H4 (cell line): ENCODE measurements at places on chromosomes 2 and 18. TPM values are rescaled to one million over a fixed set of nuclear protein-coding genes. Genes with fewer than 3 reads are reported as not detected.

The CYP1B1 gene
- total RNA-seq: 16.3 and 29.9 TPM in 2 replicates

The NRBP1 gene
- 99.9 and 102 TPM in 2 replicates for total RNA-seq

The PDE1A gene
- 0.51 and 1.2 TPM in 2 replicates for total RNA-seq

The CPS1 gene
- 19.3 and 30.4 TPM in 2 replicates for total RNA-seq

The TBR1 gene
- total RNA-seq: 0.02 TPM in 1 of 2 replicates, not detected in the other

The MYL1 gene
- total RNA-seq: not detected in 2 replicates

The C18orf63 gene
- not detected in 2 replicates for total RNA-seq

The ZNF532 gene
- total RNA-seq: 57.8 and 75.1 TPM in 2 replicates

The FEV gene
- not detected in 2 replicates for total RNA-seq

The TYMS gene
- total RNA-seq: 66.6 and 72.0 TPM in 2 replicates

The CHRNA1 gene
- total RNA-seq: 0.94 and 1.1 TPM in 2 replicates

The SERPINB3 gene
- total RNA-seq: not detected in 2 replicates

The OR6B2 gene
- total RNA-seq: not detected in 2 replicates

The DUSP2 gene
- total RNA-seq: 16.4 and 17.7 TPM in 2 replicates

The TMEM178A gene
- not detected in 2 replicates for total RNA-seq

The GALNT5 gene
- 0.04 and 0.14 TPM in 2 replicates for total RNA-seq

The PCBP1 gene
- 15.1 and 23.2 TPM in 2 replicates for total RNA-seq

The MZT2A gene
- total RNA-seq: 99.3 and 154 TPM in 2 replicates

The IL36B gene
- not detected in 2 replicates for total RNA-seq

The SLC9A4 gene
- total RNA-seq: not detected in 2 replicates

The ELP2 gene
- 41.3 and 62.3 TPM in 2 replicates for total RNA-seq

The RIF1 gene
- 16.4 and 23.6 TPM in 2 replicates for total RNA-seq

The LYG2 gene
- total RNA-seq: not detected in 2 replicates

The RFTN2 gene
- 0.33 and 1.5 TPM in 2 replicates for total RNA-seq
